ENCODE measurements at places on chromosomes 4 and X. TPM values are rescaled to one million over a fixed set of nuclear protein-coding genes. Genes with fewer than 3 reads are reported as not detected.

DNA sequence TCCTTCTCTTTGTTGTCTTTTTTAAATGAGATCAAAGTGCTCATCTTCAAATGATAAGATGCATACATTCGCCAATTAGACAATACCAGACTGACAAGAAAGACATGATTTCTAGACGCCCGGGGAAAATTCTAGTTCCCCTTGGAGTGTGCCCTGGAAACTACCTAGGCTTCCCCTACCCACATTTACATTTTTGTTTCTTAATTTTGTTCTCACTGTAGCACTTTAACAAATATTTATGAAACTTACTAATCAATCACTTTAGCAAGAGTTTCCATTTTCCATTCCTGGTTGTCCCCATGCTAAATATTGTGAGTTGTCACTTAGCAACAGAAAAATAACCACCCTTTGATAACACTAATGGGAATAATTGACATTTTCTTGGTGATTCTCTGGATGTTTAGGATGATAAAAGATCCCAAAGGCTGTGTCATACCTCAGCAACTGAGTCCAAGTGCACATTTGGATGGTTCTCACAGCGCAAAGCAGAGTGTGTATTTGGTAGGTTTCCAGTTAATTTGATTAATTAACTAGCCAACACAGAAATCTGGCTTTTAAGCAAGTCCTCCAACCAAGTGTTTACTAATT is 69.6 kb downstream of the FGFBP1 start:
- no peak for DNase-seq

- no peak for DNase-seq
Measured at GRCh38 chr4:105837037-105837436, 58.2 kb upstream of the NPNT start.

The FAT4 gene
- 29.4 TPM for polyA plus RNA-seq

The TIGD4 gene
- 3.0 TPM for polyA plus RNA-seq

DNA sequence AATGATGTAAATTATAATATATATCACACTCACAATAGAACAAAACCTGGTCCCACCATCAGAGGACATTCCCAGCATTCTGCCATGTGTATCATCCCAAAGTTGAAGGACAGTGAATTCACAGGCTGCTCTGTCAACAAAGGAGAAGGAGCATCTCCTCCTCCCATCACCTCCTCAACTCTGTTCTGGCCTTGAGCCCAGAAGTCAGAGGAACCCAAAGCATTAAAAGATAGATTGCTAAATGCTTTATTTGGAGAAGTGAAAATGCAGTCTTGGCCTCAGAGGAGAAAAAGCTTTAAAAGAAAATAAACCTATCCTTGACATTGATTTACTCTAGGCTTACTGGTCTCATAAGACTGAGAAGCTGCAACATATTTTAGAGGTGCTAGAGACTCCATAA is 268.8 kb upstream of the RASGEF1B start:
- DNase-seq: no peak

DNA sequence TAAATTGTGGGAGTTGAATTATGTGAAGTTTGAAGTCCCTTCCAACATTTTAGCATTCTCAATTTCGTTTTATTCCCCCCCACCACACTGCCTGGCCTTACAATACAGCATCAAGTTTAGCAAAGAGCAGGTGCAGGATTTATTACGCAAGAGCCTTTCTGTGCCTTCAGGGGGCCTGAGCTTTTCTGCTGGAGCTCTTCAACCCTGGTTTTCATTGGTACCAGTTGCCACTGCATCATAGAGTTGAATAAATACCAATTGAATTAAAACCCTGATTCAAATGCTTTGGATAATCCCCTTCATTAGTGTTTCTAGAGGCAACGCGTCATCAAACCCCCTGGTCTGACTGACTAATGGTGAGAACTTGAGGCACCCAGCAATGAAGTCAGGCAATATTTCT is 43.6 kb upstream of the KIT start:
- no peak for DNase-seq

The HHIP gene
- 3.5 TPM for polyA plus RNA-seq

The PARM1 gene
- polyA plus RNA-seq: 48.4 TPM

- DNase-seq: no peak
Measured at GRCh38 chr4:99144587-99144986, 490 bp upstream of the ADH4 start.

DNA sequence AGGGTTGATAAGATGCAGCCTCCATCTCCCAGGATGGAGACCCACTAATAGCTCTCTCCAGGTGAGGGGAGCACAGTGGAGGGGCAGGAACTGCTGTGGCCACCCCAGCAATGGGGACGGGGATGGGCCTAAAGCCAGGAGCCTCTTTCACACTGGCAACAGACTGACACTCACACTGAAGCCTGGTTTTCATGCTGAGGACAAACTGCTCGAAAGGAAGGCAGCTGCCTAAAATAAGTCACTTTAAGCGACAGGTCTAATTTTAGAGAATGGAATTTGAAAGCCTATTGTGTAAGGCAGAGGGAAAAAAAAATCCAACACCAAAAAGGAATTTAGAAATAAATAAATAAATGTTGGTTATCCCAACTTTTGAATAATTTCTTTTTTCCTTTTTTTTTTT is 104.4 kb downstream of the SLC2A9 start:
- no peak for DNase-seq

DNA sequence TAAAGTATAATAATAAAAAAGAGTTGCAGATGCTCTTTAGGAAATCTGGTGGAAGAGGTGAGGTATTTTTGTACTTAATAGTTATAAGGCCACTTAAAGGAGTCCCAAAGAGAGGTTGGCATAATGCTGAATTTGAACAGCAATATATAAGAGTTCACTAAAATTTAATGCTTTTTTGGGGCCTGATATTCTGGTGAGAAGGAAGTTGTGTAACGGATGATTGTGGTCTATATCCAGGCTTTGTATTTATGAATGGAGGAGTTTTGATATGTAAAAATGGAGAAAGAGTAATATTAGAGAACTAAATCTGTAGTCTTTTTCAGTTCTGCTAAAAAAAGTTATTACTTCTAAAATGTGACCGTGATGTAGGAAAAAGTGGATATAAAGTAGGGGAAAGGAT is 20.4 kb downstream of the BMP2K start:
- no peak for DNase-seq

The FAM53A gene
- 2.1 TPM for polyA plus RNA-seq

- no peak for DNase-seq
Measured at GRCh38 chr4:29453303-29453820, 1266.8 kb upstream of the PCDH7 start.

- no peak for DNase-seq
Measured at GRCh38 chr4:166222271-166222670, 349.2 kb downstream of the TLL1 start.

The CTAG1A gene
- not detected for polyA plus RNA-seq

The HS6ST2 gene
- polyA plus RNA-seq: 27.8 TPM

GRCh38 chr4:81376720-81377119 is 95.0 kb downstream of the RASGEF1B start:
- no peak for DNase-seq

DNA sequence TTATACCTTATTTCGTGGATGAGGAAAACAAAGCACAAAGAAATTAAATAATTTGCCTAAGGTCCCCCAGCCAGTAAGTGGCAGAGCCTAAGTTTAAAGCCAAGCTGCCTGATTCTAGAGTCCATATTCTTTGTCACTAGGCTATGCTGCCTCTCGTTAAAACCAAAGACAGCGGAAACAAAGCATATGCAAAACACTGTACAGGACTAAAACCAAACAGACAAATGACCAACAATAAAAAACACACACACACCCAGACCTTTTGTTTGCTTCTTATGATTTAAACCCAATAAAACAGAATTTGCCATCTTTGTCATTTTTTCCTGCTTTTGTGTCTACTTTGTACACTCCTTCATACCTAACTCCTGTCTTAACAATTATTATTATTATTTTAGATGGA is 10.1 kb upstream of the VSIG1 start:
- no peak for DNase-seq

The ARMCX4 gene
- 34.7 TPM for polyA plus RNA-seq

- DNase-seq: no peak
Measured at GRCh38 chr4:153071958-153072598, 132.2 kb upstream of the TRIM2 start.

DNA sequence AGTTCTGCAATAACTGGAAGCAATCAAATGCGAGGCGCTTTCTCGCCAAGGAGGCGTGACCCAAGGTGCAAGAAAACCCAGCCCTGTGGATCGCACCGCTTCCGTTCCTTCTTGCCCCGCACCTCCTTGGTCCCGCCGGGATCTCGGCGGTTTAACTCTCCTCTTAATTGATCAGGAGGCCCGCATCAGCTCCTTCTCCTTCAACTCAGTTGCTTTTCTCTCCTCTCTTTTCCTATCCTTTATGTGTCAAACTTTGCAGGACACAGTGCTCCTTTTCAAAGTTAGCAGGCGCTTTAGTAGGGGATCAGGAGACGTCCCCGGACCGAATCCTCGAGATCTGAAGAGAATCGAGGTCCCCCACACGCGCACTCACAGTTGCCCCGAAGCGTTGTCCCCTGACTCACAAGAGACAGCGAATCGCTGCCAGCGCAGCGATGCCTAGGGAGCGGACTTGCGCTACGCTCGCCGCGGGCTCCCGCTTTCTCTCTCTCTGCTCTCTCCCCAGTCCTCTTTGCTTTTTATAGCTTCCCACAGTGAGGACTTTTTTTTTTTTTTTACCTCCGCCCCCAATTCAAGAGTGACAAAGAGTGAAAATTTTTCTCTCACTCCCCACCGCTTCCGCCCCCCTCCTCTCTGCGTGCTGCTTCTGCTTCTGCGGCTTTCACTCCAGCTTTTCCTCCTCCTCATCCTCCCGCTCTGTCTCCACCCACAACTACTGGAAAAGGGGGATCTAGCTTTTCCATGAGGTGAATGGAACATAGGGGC is at the start of gene DKK2:
Gene DKK2, minus strand, starts transcription at position 495 of the 765 bp plus-strand sequence. CDS start 722 bp downstream, outside the sequence.
- DNase-seq: no peak

DNA sequence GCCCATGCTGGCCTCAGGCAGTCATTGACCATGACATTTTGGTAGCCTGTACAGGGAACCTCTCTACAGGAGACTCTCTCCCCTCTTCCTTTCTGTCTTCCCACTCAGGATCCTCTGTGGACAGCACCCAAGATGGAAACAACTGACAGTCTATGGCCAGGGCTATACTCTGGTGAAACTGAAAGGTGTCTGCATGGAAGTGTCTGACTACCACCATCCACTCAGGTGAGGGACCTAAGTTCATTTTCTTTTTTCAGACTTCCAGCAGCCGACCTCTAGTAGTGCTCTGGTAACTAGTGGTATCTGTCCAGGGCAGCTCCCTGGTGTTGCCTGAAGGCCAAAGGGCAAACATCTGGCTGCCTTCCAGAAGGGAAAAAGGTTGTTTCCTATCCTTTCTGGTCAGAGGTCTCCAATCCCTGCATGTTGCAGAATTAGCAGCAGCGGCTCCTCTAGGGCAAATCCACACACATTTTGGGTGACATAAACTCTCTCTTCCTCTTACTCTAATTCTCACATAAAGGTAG is 804.5 kb downstream of the C4orf33 start:
- no peak for DNase-seq

DNA sequence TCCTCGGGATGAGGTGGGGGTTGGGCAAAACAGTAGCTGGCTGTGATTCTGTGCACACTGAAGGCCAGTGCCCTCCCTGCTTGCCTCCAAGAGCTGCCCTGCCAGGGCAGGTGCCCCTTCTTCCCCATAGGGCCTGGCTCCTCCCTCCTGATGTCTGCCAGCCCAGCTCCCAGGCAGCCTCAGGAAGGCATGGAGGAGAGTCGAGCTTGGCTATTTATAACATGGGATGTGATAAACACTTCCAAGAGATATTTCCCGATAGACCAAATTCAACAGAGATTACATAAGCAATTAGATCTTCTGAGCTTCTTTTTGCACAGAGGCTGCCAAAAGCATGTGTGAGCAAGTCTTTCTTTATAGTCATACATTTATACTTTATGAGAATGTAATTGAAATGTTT is 45.3 kb upstream of the PJA1 start:
- no peak for DNase-seq

The CFP gene
- 1.7 TPM for polyA plus RNA-seq

The GAGE1 gene
- not detected for polyA plus RNA-seq

DNA sequence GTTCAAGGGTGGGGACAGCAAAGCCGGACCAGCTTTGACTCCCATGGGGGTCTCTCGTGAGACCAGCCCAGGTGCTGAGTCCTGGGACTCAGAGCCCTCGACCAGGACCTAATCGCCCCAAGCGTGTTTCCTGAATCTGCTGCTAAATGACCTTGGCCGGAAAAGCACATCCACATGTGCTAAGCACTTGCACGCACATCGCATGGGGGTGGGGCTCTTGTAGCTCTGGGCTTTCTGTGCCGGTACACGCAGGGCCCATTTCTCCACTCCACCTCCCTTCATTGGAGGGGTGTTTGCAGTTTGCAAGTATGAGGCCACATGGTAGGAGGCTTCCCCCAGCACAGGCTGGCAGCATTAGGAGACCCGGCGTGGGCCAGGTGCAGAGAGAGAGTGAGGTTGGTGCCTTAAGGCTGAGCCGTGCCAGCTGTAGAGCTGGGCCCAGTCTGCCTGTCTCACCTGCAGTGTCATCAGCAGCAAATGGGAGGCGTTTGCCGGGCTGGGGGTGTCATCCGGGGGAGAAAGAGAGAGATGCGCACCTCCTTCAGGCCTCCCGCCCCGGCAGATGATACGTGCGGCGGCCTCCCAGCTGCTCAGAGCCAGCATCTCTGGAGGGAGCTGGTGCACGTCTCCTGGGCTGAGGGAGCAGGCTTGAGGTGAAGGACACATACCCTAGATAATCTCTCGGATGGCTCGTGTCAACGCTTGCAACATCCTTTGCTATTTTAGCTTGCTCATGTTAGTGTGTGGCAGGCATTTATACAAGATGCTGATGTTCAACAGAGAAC is 45.2 kb upstream of the CLCN4 start:
- DNase-seq: no peak

The CORIN gene
- polyA plus RNA-seq: 5.3 TPM

- no peak for DNase-seq
Measured at GRCh38 chrX:118212817-118213183, 96.2 kb upstream of the KLHL13 start.

The SCRG1 gene
- 0.44 TPM for polyA plus RNA-seq

DNA sequence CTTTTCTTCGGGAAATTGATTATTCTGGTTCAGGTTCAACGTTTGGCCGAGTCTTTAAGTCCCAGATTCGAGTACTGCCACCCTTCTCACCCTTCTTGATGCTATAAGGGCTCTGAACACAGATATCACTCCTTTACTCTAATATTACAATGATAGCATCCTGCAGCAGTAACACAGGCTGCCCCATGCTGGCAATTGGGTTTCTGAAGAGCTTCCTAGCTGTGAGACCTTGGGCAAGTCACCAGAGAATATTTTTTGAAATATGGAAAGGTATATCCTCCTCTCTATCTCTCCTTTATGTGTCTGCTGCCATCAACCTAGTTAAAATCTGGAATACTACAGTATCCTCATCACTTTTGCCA is 297 bp upstream of the MTMR8 start:
- DNase-seq: no peak

- DNase-seq: no peak
Measured at GRCh38 chr4:145230726-145231125, 50.3 kb upstream of the OTUD4 start.

The ADH4 gene
- 1.3 TPM for polyA plus RNA-seq

- no peak for DNase-seq
Measured at GRCh38 chrX:133321451-133321850, 93.8 kb downstream of the GPC4 start.

The TRAPPC2 gene
- polyA plus RNA-seq: 21.5 TPM

GRCh38 chr4:8010618-8011017 is 71.0 kb upstream of the AFAP1 start:
- peak; percentile 90 for DNase-seq
